ENCODE measurements at places on chromosomes 11 and 22.

- DNase-seq: no peak
Measured at GRCh38 chr11:101215069-101215468, 85.5 kb upstream of the PGR start.

- no peak for DNase-seq
Measured at GRCh38 chr22:42948294-42948693, 66.7 kb downstream of the PACSIN2 start.

DNA sequence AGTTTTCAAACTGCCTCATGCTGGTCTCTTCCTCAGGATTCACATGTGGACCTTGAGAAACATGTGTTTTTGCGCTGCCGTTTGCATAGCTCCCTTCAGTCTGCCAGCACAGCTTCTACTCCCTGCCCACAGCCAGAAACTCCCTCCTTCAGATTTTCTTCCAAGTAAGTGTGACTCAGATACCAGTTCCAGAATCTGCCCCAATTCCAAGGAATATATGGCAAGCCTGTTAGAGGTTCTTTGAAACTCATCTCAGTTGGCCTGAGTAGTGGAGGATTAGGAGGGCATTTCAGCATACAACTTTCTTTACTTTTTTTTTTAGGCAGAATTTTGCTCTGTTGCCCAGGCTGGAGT is 67.1 kb downstream of the SNX19 start:
- DNase-seq: peak; percentile 79

- no peak for DNase-seq
Measured at GRCh38 chr11:81303038-81303664, 1430.5 kb downstream of the FAM181B start.

DNA sequence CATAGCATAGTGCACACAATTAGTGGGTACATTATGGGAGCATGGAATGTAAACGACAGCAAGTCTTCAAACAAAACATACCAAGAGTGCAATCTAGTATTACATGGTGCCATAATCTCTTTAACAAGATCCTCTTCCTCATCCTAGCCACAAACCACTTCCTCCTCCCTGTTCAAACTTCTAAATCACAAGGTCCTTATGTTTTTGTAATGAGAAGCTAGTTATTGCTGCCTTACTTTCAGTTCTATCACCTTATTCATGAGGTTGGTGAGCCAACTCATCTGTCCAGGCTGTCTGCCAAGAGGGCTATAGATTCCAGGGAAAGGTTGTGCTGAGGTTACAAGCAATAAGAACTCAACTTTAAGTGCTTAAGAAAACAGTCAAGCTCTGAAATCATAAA is 195.4 kb upstream of the ARHGAP20 start:
- peak; percentile 72 for DNase-seq

GRCh38 chr11:77467233-77467632 is 6.7 kb downstream of the PAK1 start:
- DNase-seq: peak; percentile 23

GRCh38 chr22:24986816-24987215 is 34.3 kb downstream of the KIAA1671 start:
- no peak for DNase-seq

DNA sequence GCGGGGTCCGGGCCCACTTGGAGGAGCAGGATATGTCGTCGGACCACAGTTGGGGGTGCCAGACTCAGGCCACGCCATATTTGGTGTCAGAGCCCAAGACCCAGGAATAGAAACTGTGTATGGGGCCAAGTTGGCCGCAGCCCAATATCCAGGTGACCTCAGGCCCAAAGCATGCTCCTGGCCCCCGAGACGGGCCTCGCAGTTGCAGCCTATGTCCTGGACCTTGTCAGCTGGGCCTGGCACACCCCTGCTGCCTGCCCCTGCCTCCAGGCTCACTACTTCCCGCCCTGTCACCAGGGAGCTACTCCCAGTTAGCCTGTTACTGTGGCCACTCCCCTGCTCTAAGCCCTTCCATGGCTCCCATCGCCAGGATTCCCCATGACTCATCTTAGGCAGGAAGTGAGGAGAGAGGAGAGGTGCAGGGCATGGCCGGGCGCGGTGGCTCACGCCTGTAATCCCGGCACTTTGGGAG is 23.1 kb downstream of the A4GALT start:
- DNase-seq: peak; percentile 86

GRCh38 chr11:118902336-118903203 is 18.9 kb downstream of the CXCR5 start:
- DNase-seq: no peak

- DNase-seq: peak; percentile 23
Measured at GRCh38 chr11:130115218-130115617, 44.4 kb upstream of the ST14 start.

DNA sequence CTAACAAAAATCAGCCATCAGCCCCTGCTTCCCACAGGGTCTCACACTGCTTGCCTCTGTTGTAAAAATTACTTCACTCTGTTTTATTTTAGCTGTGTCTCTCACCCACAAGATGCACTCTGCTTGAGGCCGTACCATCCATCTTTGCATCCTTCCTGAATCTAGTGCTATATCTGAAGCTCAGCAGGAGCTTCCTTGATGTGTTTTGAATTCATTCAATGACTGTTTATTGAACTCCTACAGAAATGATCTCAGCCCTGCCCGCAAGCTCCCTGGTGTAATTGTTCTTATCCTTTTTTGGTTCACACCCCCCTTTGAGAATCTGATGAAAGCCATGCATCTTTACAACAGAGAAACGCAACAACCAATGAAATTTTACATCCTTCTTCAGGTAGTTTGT is 310.2 kb upstream of the ZC3H12C start:
- no peak for DNase-seq

- no peak for DNase-seq
Measured at GRCh38 chr11:10638316-10638925, 55.1 kb downstream of the IRAG1 start.

- no peak for DNase-seq
Measured at GRCh38 chr22:21780259-21780658, 44.7 kb upstream of the YPEL1 start.

- DNase-seq: no peak
Measured at GRCh38 chr11:124879493-124880289, 14.5 kb downstream of the ROBO3 start.
